ENCODE measurements at places on chromosomes 6 and 20. TPM values are rescaled to one million over a fixed set of nuclear protein-coding genes. Genes with fewer than 3 reads are reported as not detected.
A peak's percentile ranks its signal among the peaks of the same experiment; 100 is the strongest.

DNA sequence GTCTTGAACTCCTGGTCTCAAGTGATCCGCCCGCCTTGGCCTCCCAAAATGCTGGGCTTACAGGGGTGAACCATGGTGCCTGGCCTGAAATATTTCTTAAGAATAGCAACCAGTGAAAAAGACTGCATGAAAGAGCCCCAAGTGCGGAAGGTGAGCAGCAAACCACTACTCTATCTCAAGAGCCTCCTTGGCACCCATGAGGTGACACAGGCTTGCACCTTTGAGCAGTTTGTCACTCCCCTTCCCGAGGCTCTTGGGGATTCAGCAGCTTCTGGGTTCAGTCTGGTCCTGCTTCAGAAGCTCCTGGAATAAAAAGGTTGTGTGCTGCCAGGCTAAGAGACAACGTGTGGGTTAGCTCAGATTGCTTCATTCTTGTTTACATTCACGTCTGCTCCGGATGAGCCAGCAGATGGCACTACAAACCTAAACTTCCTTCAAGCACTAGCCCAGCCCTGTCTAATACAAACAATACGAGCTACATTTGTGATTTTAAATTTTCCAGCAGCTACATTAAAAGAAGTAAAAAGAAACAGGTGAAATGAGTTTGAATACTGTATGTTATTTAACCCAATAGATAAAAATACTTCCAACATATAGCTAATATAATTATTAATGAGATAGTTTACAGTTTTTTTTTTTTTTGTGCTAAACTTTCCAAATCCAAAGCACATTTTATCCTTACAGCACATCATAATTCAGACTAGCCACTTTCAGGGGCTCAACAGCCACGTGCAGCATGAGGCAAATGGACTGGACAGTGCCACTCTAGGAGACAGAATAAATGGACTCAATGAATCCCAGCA, 46.2 kb downstream of the GJA10 start:
- DNase-seq = peak; percentile 76

DNA sequence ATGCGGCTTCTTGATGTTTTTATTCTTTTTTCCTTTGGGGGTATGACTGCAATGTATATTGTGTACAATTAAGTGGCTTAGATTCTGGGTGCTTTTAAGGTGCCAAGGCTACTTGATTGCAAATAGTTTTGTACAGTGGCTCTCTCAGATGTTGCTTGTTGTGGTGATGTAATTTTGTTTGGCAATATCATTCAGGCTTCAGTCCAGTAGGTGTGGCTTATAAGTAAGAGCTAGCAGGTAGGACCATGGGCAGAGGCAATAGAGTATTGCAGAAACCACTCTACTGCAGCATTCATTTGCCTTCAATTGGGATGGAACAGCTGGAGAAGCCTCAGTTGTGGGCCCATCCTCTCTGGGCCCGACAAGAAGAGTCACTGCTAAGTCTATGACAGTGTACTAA, 407.9 kb upstream of the MAN1A1 start:
- DNase-seq = no peak

DNA sequence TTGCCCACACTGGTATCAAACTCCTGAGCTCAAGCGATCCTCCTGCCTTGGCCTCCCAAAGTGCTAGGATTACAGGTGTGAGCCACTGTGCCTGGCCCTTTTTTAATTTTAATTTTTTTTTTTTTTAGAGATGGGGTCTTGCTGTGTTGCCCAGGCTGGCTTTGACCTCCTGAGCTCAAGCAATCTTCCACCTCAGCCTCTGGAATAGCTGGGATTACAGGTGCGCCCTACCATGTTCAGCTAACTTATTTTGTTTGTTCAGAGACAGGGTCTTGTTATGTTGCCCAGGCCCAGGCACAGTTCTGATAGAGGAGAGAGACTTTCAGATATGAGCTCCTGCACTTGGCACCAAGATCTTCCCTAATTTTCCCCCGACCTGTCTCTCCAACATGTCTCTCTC, 8.1 kb downstream of the PSORS1C2 start:
- DNase-seq = no peak

- no peak for DNase-seq
These were observed 134.4 kb downstream of the ERMARD start for GRCh38 chr6:169885831-169886230.

- no peak for DNase-seq
These were observed 139.9 kb upstream of the PRND start for GRCh38 chr20:4581838-4582237.

DNA sequence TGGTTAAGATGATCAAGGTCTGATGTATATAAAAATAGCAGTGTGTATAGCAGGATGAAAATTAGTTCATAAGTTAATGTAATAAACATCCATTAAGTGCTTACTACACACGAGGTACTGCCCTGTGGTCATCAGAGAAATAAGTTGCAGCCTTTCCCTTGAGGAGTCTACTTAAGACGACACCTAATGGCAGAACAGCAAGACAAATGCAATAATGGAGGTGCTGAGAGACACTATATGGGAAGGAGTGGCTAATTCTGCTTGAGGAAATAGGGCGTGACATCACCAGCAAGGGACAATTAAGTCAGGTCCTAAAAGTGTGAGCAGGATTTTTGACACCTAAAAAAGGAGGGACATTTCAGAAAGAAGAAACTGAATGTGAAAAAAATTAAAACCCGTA, 75.2 kb downstream of the BACH2 start:
- no peak for DNase-seq

- DNase-seq = no peak
These were observed 851.2 kb upstream of the EYS start for GRCh38 chr6:66558189-66558588.

- DNase-seq = no peak
These were observed 70.6 kb upstream of the DST start for GRCh38 chr6:56713254-56713672.

DNA sequence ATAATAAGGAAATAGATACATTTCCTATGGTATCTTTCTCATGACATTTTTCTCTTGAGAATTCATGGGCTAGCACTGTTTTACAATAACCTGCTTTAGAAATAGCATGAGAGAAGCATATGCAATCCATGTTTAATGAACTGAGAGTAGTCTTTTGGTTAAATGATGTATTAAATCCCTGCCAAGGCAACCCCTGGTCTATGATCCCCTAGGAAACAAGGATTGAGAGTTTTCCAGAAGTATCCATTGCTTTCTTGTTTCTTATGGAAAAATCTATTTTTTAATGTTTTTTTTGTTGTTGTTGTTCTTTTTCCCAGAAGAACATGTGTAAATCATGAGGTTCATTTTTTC, 390.5 kb upstream of the HSF2 start:
- no peak for DNase-seq

DNA sequence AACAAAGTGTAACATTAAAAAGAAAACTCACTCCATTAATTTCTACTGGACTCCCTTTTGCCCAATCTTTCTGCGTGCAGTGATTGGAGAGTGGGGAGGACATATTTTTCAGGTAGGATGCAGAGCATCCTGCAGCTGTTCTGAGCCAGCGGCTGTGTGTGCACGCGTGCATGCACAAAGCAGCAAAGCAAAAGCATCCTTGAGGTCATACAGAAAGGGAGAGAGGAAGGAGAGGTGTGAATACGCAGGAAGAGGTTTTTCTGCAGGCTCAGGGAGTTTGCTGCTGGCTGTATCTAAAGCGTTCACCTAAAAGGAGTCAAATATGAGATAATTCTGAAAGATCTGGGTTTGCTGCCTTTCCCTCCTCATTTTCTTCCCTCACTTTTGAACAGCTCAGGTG, 108.4 kb downstream of the HUS1B start:
- DNase-seq = no peak

DNA sequence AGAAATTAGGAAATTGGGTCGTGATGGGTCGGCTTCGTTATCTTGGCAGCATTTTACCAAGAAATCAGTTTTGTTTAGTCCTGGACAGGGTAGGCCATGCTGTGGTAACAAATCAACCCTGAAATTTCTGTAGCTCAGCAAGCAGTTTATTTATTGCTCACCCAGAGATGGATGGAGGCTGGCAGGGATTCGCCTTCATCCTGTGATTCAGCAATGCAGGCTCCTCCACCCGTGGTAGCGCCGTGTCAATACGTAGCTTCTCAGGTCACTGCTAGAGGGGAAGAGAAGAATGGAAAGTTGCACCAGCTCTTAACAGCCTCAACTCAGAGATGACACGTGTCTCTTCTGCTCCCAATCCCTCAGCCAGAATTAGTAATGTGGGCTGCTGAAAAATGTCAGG, 157.0 kb upstream of the SGK1 start:
- no peak for DNase-seq

Gene TRERF1
- total RNA-seq = 35.3 TPM

Gene CPXM1
- total RNA-seq = 53.5 TPM

Gene SH3BGRL2
- total RNA-seq = not detected

Gene DEFB123
- total RNA-seq = not detected
